ENCODE measurements at places on chromosomes 6 and 20. TPM values are rescaled to one million over a fixed set of nuclear protein-coding genes. Genes with fewer than 3 reads are reported as not detected.

The DLL1 gene
- 1.3 TPM for total RNA-seq

The E2F1 gene
- 24.3 TPM for total RNA-seq

The MMP24 gene
- 0.11 TPM for total RNA-seq

The PRRT1 gene
- total RNA-seq, result 0.11 TPM

The SRC gene
- 17.7 TPM for total RNA-seq

The SLC29A1 gene
- 11.4 TPM for total RNA-seq

The THEMIS gene
- not detected for total RNA-seq

The SASH1 gene
- total RNA-seq, result 26.1 TPM

The DEFB132 gene
- total RNA-seq, result not detected

The TRIM15 gene
- not detected for total RNA-seq

All from uterine smooth muscle cell (primary cell).